ENCODE measurements at places on chromosomes 6 and 20.

GRCh38 chr6:162181741-162182401, 545.7 kb downstream of the PRKN start:
- DNase-seq: no peak

GRCh38 chr6:11473008-11473740, 64.4 kb upstream of the TMEM170B start:
- DNase-seq: no peak

- no peak for DNase-seq
Measured at GRCh38 chr6:99867026-99867425, 127.0 kb downstream of the MCHR2 start.

DNA sequence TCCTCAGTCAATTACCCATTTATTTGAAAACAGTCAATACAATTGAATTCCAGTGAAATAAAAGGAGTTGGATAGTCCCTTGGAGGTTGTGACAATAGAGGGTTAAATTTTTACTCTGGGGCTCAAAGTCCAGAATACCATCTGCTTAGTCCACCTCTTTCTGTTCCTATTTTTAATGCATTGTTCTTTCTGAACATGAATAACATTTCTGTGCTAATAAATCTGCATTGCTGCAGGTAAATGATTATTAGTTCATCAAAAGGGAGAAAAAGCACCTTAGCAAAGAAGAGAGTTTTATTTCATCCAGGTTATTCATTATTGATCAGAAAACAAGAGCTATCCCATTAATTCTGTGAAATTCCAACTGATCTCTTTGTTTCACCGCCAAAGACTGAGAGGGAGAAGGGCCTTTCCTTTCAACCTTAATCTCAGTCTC, 166.1 kb upstream of the OLIG3 start:
- no peak for DNase-seq

DNA sequence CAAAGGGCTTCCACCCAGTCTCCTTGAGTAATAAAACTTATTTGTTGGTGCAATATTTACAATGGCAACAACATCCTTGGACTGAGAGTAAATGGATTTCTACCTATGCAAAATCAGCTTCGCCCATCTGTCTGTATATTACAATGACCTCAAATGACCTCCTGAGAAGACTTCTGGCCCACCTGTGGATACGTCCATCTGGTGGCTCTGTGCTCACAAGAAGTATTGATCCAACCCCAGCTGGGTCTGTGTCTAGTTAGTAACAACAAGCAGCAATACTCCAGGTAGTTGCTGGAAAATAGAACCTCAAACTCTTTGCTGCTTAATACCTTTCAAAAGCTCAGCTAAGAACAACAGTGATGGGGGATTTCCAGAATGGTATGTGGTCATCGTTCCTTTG, 34.7 kb upstream of the GSTA4 start:
- no peak for DNase-seq

DNA sequence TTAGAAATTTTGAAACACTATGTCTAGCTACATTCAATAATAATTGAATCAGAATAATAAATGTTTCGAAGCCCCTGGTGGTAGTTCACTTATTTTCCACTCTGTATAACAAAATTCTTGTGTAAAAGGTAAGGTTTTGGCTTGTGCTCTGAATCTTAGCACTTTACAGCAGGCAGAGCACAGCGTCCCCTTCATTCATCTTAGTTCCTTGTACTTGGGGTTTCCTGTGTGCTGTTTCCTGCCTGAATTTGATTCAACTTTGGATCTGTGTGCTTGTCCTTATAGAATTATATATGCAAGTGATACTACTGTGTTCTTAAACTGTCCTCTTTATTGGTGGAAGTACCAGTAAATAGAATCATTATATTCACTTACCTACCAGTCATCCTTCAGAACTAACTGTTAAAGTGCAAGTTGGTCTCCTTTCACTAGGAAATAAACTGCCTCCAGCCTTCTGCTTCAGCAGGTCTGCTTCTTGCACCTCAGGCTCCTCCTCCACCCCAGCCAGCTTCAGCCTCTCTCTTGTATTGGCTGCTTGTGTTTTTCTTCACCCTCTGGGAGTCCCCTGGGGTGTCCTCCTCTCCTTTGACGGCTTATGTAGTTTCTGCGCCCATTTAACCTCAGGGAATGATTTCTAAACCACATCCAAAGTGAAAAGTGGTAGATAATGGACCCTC, 28.8 kb upstream of the TULP4 start:
- no peak for DNase-seq

Measured in stimulated activated CD4-positive, alpha-beta T cell treated with anti-CD3 and anti-CD28 coated beads, Interleukin-1b, Interleukin-23, amount 100 ng/mL, for 1 hour (primary cell).